Karpas-422 (cell line): ENCODE measurements at places on chromosomes 1 and 21. TPM values are rescaled to one million over a fixed set of nuclear protein-coding genes. Genes with fewer than 3 reads are reported as not detected.

- H3K27ac ChIP-seq: no peak overlapping the region
- H3K27me3 ChIP-seq: no peaks in the 10 kb centered on the region
- H3K4me3 ChIP-seq: no peak overlapping the region
- H3K36me3 ChIP-seq: no peaks in the 10 kb centered on the region
- DNase-seq: no peak
Measured at GRCh38 chr1:229819091-229819490, 193.0 kb downstream of the URB2 start.

DNA sequence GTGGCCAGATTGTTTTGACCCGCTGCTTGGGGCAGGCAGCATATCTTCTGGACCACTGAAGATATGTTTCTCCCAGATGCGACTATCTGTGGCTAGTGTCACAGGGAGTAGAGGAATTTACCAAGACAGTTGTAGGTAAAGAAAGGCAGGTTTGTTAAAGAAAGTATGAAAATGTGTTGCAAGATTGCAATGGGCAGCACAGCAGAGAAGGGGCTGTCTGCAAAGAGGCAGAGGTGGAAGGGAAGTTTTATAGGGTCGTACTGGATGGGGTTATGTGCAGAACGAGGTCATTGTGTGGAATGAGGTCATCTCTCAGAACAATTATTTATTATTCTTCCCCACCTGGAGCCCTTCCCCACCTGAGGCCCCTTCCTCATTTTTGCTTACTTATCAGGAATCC lies 15.0 kb upstream of the VAMP4 start:
- no peaks in the 10 kb centered on the region for H3K27me3 ChIP-seq
- no peak overlapping the region for H3K27ac ChIP-seq
- H3K36me3 ChIP-seq: no peaks in the 10 kb centered on the region
- no peak overlapping the region for H3K4me3 ChIP-seq
- DNase-seq: no peak

GRCh38 chr1:11320153-11320936 lies 47.3 kb downstream of the UBIAD1 start:
- H3K27ac ChIP-seq: no peak overlapping the region
- no peaks in the 10 kb centered on the region for H3K27me3 ChIP-seq
- DNase-seq: peak; percentile 75
- H3K4me3 ChIP-seq: no peak overlapping the region
- H3K36me3 ChIP-seq: no peaks in the 10 kb centered on the region
- no peaks in the 10 kb centered on the region for H3K4me1 ChIP-seq

- H3K4me3 ChIP-seq: peak overlapping the region; percentile 81
- peaks cover 42% of the 10 kb centered on the region for H3K4me1 ChIP-seq
- H3K36me3 ChIP-seq: peaks cover 19% of the 10 kb centered on the region
- H3K27ac ChIP-seq: peak overlapping the region; percentile 86
- DNase-seq: peak; percentile 71
- H3K27me3 ChIP-seq: no peaks in the 10 kb centered on the region
Measured at GRCh38 chr21:38806153-38806941, 618 bp downstream of the ETS2 start.

DNA sequence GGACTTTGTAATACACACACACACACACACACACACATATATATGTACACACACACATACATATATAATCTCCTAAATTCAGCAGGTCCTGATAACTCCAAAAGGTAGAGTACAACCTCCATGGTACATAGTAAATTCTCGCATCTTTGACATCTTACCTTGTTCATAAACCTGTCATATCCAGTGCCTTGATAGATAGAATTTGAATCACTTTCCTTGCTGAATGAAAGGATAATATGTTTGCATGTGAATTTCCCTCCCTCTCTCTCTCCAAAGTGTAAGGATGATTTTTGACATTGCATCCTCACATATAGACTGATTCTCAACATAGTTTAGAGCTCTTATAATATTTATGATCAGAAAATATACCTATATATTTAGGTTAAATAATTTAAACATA lies 567.1 kb upstream of the ADGRL2 start:
- H3K27me3 ChIP-seq: no peaks in the 10 kb centered on the region
- H3K4me3 ChIP-seq: no peak overlapping the region
- no peak for DNase-seq
- no peaks in the 10 kb centered on the region for H3K36me3 ChIP-seq
- no peaks in the 10 kb centered on the region for H3K4me1 ChIP-seq

DNA sequence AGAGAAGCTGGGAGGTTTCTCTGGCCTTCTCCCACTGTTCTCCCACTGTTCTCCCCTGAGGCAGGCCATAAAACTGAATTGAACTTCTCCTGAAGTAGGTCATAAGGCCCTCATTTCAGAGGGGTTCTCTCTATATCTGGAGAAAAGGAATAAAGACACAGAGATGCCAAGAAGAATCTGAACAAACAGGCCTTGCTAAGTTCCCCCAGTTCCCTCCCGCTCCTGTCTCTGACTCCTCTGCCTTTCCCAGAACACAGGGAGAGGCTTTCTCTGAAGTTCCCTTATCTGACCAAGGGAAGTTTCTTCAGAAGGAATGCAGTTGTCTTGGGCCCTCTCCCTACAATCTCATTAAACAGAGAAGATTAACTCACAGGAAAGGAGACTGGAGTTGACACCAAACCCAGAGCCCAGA lies 83.4 kb downstream of the SLC16A1 start:
- no peaks in the 10 kb centered on the region for H3K4me1 ChIP-seq
- no peak overlapping the region for H3K27ac ChIP-seq
- H3K4me3 ChIP-seq: no peak overlapping the region

DNA sequence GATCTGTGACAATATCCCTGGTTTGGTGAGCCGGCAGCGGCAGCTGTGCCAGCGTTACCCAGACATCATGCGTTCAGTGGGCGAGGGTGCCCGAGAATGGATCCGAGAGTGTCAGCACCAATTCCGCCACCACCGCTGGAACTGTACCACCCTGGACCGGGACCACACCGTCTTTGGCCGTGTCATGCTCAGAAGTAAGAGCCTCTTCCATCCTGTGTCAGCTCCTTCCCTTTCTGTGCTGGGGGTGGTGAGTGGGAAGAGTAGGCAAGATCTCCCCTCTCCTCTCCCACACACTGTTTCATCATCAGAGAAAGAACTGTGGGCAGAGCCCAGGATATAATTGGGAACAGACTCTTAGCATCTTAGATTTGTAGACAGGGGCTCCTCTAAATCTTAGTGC lies 6.1 kb downstream of the WNT2B start:
- no peaks in the 10 kb centered on the region for H3K4me1 ChIP-seq
- 0 out of 2 replicates have a peak, but pooled peaks cover 3% of the 10 kb centered on the region for H3K27me3 ChIP-seq
- H3K27ac ChIP-seq: no peak overlapping the region
- no peaks in the 10 kb centered on the region for H3K36me3 ChIP-seq
- DNase-seq: no peak

DNA sequence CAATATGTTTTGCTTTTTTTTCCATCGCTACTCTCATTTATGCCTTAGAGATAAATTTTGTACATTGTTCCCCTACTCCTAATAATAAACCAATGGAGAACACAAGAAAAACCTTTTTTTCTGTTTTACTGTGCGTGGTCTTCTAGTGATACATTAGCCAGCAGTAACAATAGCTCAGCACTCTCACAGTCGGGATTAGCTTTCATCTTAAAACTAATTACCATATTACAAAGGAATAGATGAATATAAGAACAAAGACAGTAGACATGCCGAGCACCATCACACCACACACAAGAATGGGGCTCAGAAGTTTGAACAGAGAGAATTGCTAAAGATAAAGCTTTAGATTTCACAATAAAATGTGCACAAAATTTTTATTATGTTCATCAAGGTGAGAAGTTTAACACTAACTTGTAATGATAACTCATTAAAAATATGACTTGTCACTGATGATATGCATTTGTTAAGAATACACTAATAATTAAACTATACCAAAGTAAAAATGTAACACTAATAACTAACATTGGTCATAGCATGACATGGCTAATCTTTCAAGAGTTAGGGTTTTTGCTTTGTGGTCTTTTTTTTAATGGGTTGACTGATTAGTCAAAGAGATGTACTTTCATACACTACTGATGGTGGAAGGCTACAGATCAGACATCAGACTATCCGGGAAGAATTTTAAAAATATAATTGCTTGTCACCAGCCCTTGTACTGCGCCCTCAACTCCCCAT lies 61.8 kb downstream of the EXTL2 start:
- no peaks in the 10 kb centered on the region for H3K27me3 ChIP-seq
- H3K4me3 ChIP-seq: no peak overlapping the region
- no peak for DNase-seq
- no peaks in the 10 kb centered on the region for H3K4me1 ChIP-seq

GRCh38 chr1:7121622-7121988 lies 336.4 kb downstream of the CAMTA1 start:
- DNase-seq: no peak
- no peaks in the 10 kb centered on the region for H3K27me3 ChIP-seq
- H3K27ac ChIP-seq: no peak overlapping the region
- no peaks in the 10 kb centered on the region for H3K36me3 ChIP-seq
- no peak overlapping the region for H3K4me3 ChIP-seq

DNA sequence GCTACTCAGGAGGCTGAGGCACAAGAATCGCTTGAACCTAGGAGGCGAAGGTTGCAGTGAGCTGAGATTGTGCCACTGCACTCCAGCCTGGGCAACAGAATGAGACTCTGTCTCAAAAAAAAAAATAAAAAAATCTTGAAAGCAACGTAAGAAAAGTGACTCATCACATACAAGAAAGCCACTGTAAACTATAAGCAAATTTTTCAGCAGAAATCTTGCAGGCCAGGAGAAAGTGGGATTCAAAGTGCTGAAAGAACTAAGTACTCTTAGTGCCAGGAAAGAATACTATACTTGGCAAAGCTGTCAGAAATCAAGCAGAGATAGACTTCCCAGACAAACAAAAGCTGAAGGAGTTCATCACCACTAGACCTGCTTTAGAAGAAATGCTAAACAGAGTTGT lies 4.4 kb upstream of the HMGN1 start:
- no peak overlapping the region for H3K4me3 ChIP-seq
- no peak overlapping the region for H3K27ac ChIP-seq
- no peaks in the 10 kb centered on the region for H3K27me3 ChIP-seq
- H3K4me1 ChIP-seq: peaks cover 11% of the 10 kb centered on the region
- H3K36me3 ChIP-seq: peaks cover under 1% of the 10 kb centered on the region

DNA sequence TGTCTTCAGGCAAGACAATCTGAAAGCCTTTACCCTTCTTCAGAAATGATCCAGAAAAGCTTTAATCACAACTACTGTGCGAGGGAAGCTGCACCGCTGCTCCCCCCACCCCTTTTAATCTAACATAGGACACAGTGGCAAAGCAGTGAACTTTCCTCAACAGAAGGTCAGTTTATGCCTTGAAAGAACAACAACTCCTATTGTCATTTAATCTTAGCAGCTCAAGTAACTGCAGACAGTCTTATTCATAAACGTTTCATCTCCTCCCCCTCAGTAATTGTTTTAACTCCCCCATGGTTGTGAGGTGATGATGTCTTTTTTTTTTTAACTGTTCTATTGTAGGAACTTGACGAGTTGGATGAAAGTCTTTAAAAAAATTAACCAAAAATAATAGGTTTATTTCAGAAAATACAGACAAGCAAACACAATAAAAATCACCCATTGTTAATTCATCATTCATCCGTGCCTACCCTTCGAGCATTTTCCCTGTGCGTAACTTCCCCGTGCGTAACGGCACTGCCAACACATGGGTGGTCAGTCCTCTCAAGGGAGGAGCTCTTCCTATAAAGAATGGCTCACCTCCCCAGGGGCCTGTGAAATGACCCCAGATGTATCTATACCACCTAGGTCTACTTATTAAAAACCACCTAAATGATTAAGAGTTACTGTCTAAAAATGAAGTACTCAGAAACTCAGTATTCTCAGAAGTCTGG lies 3.3 kb upstream of the ADAR start:
- no peak for DNase-seq
- H3K4me3 ChIP-seq: no peak overlapping the region
- H3K4me1 ChIP-seq: peaks cover 54% of the 10 kb centered on the region

CNR2 gene
- total RNA-seq: 16.4 and 18.9 TPM in 2 replicates
